H1 (cell line): ENCODE measurements at places on chromosomes 5 and 9.

GRCh38 chr9:99485459-99485858, 263.4 kb downstream of the SEC61B start:
- DNase-seq = no peak

DNA sequence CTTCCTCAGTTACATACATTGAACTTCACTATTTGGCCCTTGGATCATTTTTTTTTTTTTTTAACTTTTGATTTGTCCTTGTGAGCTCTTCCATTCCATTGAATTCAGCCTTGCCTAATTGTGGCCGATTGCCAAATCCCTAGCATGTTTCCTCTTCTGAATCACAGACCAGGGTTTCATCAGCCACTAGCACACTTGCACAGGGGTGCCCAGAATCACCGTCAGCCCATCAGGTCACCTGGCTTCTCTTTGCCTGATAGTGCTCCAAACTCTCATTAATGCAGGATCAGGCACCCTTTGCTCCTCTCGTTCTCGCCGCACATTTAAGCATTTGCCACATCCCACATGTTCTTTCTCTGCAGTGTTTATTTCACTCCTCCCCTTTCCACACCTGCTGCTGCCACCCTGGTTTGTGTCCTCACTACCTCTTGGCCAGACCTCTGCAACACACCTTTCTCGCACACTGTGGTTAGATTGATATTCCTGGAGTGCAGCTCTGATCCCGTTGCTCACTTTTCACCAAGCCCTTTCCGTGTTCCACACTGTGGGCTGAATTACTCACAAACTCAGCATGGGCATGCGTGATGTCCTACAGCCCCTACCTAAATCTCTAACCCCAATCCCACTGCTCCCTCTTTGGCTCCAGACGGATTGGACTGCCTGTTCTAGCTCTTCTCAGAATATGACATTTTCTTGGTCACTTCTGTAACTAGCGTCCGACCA, 9.8 kb downstream of the PIK3R1 start:
- no peak for DNase-seq

DNA sequence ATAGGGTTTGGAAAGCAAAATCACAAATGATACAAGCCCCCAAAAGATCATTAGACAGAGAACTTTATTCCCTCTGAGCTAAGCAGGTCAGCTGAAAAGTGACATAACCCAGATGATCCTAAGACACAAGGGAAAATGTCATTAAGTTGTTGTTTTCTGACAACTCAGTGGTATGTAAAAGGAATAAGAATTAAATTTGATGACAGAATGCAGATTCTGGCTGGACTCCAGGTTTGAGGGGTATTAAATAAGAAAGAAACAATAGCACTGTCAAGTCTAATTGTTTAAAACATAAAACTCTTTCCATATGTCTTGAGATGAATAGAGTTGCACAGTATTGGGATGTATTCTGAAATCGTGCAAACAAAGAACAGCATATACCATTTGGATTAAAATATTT, 429.9 kb downstream of the CAAP1 start:
- no peak for DNase-seq

DNA sequence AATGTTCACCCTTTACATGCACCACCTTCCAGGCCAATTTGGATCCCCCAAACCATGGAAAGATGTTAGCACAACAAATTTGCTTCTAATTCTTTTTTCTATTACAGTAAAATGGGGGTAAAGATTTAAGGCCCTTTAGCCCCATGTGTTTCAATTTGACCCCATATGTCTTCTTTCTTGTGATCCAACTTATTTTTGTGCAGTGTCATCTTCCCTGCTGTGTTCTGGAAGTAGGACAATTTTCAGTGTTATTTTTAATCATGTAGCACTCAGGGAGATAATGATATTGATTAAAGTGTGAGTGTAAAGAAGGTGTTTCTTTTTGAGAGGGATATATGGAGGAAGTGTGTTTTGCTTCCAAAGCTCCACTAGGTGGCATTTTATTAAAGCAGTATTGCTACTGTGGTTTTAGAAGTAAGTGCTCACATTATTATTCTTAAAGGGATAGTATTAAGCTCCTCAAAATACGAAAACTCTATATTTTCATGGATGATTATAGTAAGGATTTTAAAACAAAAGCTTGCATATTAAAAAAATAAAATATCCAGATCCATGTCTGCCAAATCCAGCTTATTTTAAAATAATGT, 118.7 kb upstream of the ATP10B start:
- DNase-seq = no peak

DNA sequence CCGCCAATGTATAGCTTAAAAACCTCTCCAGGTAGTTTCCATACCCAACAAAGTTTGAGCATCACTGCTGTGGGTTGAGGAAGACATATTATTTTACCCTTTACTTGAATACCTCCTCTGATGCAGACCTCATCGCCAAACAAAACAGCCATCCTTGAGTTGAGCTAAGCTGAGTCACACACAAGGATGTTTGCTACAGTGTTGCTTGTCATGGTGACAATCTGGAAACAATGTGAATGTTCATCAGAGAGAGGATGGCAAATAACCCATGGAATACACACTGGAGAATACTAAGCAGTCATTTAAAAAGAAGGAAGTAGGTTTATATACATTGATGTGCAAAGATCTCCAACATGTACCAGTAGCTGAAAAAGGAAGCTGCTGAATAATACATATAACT, 41.1 kb upstream of the TCF7 start:
- no peak for DNase-seq

- DNase-seq = no peak
These were observed 205.0 kb upstream of the DAPK1 start for GRCh38 chr9:87292449-87293191.

DNA sequence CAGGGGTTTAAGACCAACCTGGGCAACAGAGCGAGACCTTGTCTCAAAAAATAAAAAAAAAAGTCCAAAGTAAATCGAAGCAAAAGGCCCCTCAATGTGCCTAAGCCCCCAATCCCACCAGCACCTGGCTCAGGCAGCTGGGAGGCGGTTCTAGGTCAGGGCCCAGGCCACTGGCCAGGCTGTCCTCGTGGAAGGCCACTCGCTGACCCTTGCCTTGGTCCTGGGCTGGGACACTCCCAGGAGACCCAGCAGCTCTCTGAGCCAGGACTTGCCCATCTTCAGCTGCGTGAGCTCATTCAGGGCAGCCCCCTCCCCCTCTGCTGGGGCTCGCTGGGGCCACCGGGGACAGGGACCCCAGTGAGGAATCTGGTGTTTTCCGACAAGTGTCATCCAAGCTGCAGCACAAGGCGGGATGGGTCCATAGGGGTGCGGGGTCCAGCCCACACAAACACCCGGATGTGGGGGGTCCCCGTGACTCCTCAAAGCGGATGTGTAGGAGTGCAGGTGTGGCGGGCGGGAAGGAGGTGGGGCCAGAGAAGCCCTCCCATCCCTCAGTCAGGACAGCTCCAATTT, 4.0 kb downstream of the AGPAT2 start:
- DNase-seq = no peak

DNA sequence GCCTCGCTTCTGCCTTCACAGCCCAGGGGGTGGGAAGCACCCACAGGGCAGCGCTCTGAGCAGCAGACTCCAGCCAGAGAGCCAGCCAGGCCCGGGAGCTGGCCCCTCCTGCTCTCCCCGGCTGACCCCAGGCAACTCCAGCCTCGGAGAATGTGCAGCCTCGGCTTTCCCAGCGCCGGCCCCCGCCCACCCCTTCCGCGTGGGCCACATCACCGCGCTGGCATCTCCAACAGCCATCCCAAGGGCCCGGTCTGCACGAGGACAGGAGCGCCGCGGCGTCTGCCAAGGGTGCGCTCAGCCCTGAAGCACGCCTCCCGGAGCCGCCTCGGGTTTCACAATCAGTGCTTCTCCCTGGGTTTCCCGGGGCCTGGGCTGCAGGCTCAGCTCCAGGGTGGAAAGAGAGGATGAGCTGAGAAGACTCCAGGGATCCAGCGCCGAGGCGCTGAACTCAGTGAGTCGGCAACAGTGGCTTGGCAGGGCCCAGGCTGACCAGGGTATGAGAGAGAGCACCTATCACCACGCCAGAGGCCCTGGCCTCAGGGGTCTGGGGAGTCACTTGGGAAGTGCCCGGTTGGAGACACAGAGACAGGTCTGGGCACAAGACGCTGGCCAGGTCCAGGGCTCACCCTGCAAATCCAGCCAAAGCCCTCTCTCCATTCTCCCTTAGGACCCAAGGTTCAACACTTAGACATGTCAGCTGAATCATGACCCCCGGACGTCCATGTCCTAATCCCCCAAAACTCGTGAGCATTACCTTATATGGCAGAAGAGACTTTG, 79.6 kb downstream of the ADAMTS2 start:
- DNase-seq = peak; percentile 71

DNA sequence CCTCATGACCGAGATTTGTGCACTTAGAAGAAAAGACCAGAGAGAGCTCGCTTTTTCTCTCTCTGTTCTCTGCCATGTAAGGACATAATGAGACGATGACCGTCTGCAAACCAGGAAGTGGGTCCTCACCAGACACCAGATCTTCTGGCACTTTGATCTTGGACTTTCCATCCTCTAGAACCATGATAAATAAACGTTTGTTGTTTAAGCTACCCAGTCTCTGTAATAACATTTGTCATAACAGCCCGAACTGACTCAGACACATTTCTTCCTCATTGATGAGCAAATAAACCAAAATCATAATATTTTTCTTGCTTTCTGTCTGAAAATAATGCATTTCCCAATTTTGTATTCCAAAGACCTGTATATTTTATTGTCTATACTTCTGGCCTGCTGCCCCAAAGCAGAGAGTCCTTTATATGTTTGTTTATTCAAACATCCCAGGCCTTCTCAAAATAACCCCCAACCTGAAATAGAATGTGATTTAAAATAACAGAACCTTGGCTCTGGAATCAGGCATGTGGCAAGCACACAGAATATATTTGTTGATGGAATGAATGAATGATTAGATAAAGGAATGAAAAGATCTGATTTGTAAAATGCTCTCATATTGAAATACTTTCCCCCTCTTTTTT, 396.5 kb downstream of the ADGRV1 start:
- no peak for DNase-seq

GRCh38 chr9:130824643-130825350, 10.3 kb upstream of the ABL1 start:
- DNase-seq = no peak

GRCh38 chr9:68898781-68899439, 115.0 kb downstream of the PRKACG start:
- no peak for DNase-seq

GRCh38 chr5:75756211-75756610, 39.0 kb upstream of the POC5 start:
- DNase-seq = no peak

DNA sequence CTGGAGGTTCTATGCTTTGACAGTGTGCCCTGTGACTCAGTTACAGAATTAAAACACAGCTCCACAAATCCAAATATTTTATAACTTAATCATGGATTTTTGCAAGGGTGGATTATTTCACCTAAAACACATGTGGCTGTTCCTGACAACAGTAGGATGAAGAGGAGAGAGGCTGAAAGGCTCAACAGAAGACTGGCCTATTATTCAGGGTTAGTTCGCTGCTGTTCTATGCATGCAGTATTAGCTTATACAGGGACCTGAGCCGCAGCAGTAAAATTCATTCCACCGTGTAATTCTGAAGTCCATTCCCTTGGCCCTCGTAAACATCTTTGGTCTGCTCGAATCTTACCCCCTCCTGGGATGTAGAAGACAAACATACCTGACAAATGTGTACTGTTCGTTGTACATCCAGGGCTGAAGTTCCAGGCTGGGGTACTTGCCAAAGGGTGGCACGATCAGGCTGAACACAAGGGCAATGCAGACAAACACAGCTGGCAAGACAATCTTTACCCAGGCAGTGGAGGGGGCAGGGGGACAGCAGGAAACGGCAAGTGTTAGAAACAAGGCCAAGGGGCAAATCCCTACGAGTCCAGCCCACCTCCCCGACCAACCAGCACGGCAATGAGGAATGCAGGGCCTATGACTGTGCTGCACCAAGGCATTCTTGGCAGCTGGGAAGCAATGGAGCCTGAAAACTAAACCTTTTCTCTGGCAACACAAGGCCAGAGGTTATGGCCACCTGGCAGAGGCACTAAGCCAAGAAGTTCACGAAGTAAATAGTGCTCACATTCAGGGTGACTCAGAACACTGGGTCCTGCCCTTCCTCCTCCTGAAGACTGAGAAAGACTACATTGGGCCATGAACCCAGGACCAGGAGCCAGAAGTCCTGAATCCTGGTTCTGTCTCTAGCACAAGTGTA, 46.8 kb downstream of the NIPSNAP3B start:
- no peak for DNase-seq

GRCh38 chr5:143102411-143102810, 301.1 kb downstream of the NR3C1 start:
- no peak for DNase-seq

DNA sequence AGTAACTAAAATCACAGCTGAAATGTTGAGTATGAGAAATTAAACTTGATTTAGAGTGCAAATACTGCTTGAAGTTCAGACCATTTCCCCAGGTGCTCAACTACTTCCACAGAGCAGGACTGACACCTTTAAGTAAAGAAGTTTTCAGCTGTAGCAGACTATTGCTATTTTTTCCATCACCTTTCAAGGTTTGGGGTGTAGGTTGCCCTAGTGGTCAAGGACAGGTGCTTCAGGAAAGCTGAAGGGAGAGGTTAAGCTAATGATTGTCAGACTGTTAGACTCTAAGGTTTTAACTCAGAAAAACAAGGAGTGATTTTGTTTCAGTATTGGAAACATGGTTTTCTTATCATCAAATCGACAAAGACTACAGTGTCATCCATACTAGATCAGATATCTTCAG, 162.1 kb downstream of the CCDC192 start:
- DNase-seq = no peak

- DNase-seq = no peak
These were observed 46.4 kb downstream of the SARDH start for GRCh38 chr9:133691626-133692363.

DNA sequence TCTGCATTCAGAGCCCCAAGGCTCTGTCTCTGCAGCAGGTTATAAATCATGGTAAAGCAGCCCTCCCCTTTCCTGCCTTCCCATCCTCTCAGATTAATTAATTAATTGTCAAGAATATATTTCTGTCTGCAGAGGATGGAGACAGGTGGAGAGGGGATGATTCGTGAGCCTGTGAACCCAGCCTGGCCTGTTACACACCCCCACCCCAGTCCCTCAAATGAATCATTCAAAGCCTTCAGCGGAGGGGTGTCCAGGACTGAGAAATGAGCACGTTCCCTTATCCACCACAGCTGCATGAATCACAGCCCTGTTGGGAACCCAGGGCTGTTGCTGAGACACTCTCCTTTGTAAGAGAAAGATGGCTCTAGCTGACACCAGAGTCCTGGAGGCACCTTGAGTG, 56.0 kb downstream of the NIPAL4 start:
- no peak for DNase-seq

GRCh38 chr5:125316915-125317535, 570.6 kb upstream of the ZNF608 start:
- DNase-seq = no peak
